ENCODE measurements at places on chromosomes 1 and 21.

GRCh38 chr1:150562446-150563339 lies 13.5 kb downstream of the ADAMTSL4 start:
- peaks cover 6% of the 10 kb centered on the region for H3K36me3 ChIP-seq
- peak; percentile 67 for DNase-seq
- H3K4me3 ChIP-seq: peak overlapping the region; percentile 97
- H3K4me1 ChIP-seq: peaks cover 51% of the 10 kb centered on the region
- H3K27me3 ChIP-seq: no peaks in the 10 kb centered on the region
- H3K27ac ChIP-seq: peak overlapping the region; percentile 100

DNA sequence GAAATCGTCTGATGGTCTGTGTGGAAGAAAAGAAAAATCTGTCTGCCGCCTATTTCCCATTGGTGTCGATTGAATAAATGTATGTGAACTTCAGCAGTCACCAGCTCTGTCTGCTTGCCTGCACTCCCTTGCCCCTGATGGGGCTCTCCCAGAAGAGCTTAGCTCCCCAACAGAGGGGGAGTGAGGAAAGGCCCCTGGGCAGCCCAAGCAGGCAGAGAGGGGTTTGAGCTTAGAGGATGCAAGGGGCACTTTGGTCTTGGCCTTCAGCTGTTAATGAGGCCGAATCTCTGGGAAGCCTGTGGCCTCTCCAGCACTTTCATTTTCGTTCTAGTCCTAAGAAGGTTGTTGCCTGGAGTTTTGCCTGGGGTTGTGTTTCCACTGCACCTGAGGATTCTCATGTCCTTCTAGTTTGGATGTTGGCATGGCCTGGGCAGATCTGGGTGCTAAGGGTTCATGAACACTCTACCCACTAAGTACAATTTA lies 2.8 kb downstream of the FOXD2 start:
- DNase-seq: no peak
- H3K36me3 ChIP-seq: peaks cover 5% of the 10 kb centered on the region
- no peak overlapping the region for H3K27ac ChIP-seq
- no peak overlapping the region for H3K4me3 ChIP-seq

DNA sequence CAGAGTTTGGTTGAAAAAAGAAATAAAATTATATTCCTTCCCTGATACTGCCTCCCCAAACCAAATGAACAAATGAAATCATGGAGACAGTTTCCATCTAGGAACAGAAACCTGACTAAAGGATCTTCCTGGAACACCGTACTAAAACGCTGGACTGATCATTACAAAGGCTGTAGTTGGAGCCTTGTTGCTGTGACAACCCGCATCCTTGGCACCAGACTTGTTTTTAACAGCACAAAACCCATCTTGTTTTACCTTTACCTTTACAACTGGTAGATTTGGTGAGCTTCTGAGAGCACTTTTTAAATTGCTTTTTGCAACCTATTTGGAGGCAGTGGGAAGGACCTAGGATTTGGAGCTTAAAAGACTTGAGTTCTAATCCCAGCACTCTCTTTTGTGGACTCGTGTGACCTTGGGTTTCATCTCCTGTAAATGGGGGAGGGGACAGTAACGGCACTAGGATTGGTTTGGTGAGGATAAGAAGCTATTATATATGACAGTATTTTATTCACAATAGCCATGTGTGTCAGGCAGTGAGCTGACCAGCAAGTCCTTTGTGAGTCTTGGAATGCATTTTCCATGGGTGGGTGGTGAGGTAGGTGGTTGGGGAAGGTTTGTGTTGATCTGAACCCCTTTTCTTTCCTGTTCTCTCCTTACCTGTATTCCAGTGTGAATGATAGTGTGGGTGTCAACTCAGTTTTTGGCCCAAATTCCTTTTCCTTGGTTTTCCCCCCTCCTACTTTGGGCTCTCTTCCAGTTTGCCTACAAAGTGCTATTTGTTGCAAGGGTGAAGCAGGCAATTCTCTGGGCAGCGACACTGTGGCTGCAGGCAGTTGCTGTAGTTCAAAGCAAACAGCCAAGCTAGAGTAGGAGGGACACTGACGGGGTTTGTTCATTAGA lies 12.6 kb downstream of the LRRC8D start:
- H3K27ac ChIP-seq: no peak overlapping the region
- H3K4me1 ChIP-seq: peaks cover 19% of the 10 kb centered on the region
- no peaks in the 10 kb centered on the region for H3K36me3 ChIP-seq

GRCh38 chr1:24568475-24568874 lies 12.6 kb downstream of the NCMAP start:
- H3K27me3 ChIP-seq: peaks cover 8% of the 10 kb centered on the region
- DNase-seq: no peak
- no peak overlapping the region for H3K4me3 ChIP-seq
- no peak overlapping the region for H3K27ac ChIP-seq
- no peaks in the 10 kb centered on the region for H3K36me3 ChIP-seq
- peaks cover 3% of the 10 kb centered on the region for H3K4me1 ChIP-seq

DNA sequence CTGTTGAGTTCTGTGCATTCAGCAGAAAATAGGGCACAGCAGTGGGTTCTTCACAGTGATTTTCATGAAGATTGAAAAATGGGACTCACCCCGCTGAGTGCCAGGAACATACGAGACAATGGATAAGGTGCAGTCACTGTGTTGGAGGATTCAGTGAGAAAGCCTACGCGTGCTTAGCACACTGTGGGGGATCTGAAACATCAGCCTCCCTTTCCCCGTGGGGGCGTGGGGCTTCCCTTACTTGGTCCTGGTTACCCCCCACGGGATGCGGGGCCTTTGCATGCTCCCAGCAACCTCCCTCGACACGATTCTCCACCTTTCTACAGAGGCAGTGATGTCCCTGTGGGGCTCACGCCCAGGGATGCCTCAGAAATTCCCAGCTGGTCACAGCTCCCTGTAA lies 252.2 kb upstream of the C1orf174 start:
- H3K4me1 ChIP-seq: no peaks in the 10 kb centered on the region
- H3K27ac ChIP-seq: no peak overlapping the region

DNA sequence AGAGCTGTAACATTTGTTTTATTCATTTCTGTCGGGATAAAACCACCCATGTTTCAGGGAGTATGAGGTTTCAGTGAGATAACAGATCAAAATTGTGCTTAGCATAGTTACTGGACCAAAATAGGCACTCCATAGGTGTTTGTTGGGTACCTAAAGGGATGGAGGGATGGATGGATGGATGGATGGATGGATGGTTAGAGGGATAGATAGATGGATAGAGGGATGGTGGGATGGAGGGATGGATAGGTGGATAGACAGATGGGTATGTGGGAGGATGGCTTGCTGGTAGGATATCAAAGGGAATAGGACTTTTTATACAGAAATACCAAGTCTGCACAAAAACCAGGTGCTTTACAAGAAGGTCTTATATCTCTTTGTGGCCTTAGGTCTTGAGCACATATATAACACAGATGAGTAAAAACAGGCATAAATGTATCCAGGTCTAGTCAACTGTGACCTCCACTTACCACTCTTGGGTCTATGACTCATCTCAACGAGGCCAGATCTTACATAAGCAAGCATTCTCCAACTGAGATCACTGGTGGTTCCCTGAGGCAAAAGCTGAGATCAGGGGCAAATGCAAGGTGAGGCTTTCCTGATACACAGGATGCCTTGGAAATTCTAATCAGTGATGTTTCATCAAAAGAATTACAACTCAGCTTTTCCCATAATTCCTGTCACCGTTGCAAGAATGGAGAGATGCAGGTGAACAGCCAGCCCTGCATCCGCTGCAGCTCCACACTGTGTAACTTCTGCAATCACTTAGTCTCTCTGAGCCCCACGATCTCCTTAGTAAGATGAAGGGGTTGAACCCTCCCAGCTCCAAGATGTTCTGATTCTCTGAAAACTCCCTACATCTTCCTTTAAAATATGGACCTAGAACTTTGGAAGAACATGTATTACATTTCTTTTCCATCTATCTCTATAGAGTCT lies 32.0 kb downstream of the PTAFR start:
- H3K27me3 ChIP-seq: peaks cover 58% of the 10 kb centered on the region
- H3K27ac ChIP-seq: no peak overlapping the region
- no peak for DNase-seq
- H3K4me1 ChIP-seq: peaks cover 11% of the 10 kb centered on the region
- no peaks in the 10 kb centered on the region for H3K36me3 ChIP-seq
- H3K4me3 ChIP-seq: no peak overlapping the region

- peaks cover 53% of the 10 kb centered on the region for H3K27me3 ChIP-seq
- H3K4me1 ChIP-seq: peaks cover 17% of the 10 kb centered on the region
- no peak overlapping the region for H3K27ac ChIP-seq
- H3K36me3 ChIP-seq: no peaks in the 10 kb centered on the region
Observed at GRCh38 chr1:28112388-28113241, 24.2 kb upstream of the EYA3 start.

DNA sequence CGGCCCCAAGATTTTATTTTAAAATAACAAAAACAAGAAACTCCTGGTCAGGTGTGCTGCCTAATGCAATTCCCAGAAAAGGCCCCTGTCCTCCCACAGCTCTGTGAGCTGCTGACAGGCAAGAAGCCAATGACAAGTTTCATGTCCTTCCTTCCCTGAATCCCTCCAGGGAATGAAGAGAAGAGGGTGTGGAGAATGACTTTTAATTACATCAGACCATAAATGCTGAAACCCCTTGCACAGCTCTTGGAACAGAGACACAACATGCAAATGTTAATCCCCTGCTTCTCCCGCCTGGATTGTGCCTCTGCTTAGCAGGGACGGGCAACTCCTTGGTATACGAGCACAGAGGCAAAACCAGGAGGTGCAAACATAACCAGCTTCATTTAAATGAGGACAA lies 228.1 kb upstream of the CAMK1G start:
- H3K36me3 ChIP-seq: no peaks in the 10 kb centered on the region
- no peak overlapping the region for H3K4me3 ChIP-seq
- DNase-seq: no peak
- peaks cover 1% of the 10 kb centered on the region for H3K27me3 ChIP-seq

DNA sequence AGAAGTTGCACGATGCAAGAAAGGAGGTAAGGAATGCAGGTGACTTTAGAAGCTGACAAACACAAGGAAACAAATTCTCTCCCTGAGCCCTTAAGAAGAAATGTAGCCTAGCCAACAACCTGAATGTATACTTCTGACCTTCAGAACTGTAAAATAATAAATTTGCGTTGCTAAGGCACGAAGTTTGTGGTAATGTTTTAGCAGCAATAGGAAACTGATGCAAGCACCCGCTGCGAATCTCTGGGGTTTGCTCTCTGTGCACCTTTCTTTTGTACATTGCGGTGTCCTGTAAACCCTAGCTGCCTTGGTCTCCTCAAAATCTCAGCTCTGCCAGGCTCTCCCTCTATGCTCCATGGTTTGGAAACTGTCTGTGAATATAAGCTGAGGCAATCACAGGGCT lies 15.1 kb downstream of the CD53 start:
- DNase-seq: no peak
- peak overlapping the region; percentile 11 for H3K4me3 ChIP-seq
- H3K27me3 ChIP-seq: no peaks in the 10 kb centered on the region
- peaks cover 76% of the 10 kb centered on the region for H3K36me3 ChIP-seq
- peak overlapping the region; percentile 71 for H3K27ac ChIP-seq

GRCh38 chr1:98406352-98407088 lies 255.0 kb upstream of the SNX7 start:
- peaks cover 3% of the 10 kb centered on the region for H3K27me3 ChIP-seq
- no peak overlapping the region for H3K4me3 ChIP-seq
- no peak for DNase-seq
- H3K36me3 ChIP-seq: no peaks in the 10 kb centered on the region
- peaks cover 43% of the 10 kb centered on the region for H3K4me1 ChIP-seq

- H3K4me1 ChIP-seq: no peaks in the 10 kb centered on the region
- H3K4me3 ChIP-seq: no peak overlapping the region
- DNase-seq: no peak
- H3K27me3 ChIP-seq: no peaks in the 10 kb centered on the region
Observed at GRCh38 chr1:11308699-11309224, 35.8 kb downstream of the UBIAD1 start.

DNA sequence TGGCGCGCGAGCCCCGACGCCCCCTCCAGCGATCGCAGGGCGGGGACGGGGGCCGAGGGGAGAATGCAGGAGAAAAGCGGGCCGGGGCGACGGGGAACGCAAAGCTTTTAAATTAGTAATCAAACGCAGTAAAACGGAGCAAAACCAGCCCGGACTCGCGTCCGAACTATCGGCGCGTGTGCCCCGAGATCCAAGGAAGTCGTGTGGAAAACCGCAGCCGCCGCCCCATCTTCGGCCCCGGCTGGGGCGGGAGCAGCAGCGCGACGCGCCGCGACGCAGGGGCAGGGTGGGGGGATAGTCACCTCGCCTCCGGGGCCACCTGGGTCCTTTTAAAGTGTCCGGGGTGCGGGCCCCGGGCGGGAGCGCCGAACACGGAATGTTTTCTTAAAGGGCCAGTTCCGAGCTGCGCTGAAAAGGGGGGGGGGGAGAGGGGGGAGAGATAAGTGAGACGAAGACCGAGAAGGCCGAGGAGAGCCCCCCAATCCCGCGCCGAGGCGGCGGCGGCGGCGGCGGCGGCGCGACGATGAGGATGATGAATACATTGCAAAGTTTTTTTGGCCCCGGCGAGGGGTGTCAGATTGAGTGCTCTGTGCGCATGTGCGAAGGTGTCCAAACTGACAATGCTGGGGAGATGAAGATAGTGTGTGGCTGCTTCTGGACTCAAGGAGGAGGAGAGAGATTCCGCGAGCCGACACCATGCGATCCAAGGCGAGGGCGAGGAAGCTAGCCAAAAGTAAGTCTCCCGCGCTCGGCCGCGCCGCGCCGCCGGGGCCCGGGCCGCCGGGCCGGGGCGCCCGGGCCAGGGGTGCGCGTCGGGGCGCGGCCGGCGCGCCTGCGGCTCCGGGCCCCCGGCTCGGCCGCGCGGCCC lies at the start of gene PRDM16:
Gene PRDM16 (plus strand): TSS at position 640 of the 868 bp plus-strand sequence. CDS start 57 bp downstream, at position 697.
- peaks cover 1% of the 10 kb centered on the region for H3K4me1 ChIP-seq
- peak within 1 kb of the TSS; percentile 64 for H3K4me3 ChIP-seq
- no peak within 1 kb of the TSS for H3K27ac ChIP-seq

- H3K27ac ChIP-seq: no peak overlapping the region
- no peaks in the 10 kb centered on the region for H3K27me3 ChIP-seq
- peaks cover 15% of the 10 kb centered on the region for H3K36me3 ChIP-seq
- DNase-seq: no peak
- no peaks in the 10 kb centered on the region for H3K4me1 ChIP-seq
Observed at GRCh38 chr21:42540396-42540795, 26.7 kb downstream of the SLC37A1 start.

GRCh38 chr21:38273745-38274542 lies 17.2 kb downstream of the KCNJ15 start:
- no peak overlapping the region for H3K27ac ChIP-seq
- H3K36me3 ChIP-seq: no peaks in the 10 kb centered on the region
- peaks cover 20% of the 10 kb centered on the region for H3K4me1 ChIP-seq

- no peak overlapping the region for H3K27ac ChIP-seq
- no peak overlapping the region for H3K4me3 ChIP-seq
- H3K4me1 ChIP-seq: peaks cover 30% of the 10 kb centered on the region
- no peak for DNase-seq
- no peaks in the 10 kb centered on the region for H3K36me3 ChIP-seq
Observed at GRCh38 chr1:46526013-46526690, 25.3 kb downstream of the KNCN start.

DNA sequence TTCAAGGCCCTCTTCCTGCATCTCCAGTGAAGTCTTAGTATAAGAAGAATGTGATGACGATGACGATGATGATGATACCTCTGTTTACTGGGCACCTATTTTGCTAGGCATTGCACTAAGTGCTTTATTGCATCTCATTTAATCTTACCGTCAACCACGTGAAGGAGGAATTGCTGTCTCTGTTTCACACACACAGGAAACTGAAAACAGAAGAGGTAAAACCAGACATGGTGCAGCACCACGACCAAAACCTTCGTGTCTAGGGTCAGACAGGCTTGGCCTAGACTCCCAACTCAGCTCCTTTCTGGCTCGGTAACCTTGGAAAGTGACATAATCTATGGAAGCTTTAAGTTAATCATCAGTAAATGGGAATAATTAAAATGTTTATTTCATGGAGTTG lies 20.7 kb upstream of the KCNA2 start:
- H3K4me1 ChIP-seq: peaks cover 31% of the 10 kb centered on the region
- H3K4me3 ChIP-seq: no peak overlapping the region
- peaks cover 10% of the 10 kb centered on the region for H3K36me3 ChIP-seq
- peaks cover 4% of the 10 kb centered on the region for H3K27me3 ChIP-seq
